NCI-H526 (cell line): ENCODE measurements at places on chromosomes 1 and 21.

DNA sequence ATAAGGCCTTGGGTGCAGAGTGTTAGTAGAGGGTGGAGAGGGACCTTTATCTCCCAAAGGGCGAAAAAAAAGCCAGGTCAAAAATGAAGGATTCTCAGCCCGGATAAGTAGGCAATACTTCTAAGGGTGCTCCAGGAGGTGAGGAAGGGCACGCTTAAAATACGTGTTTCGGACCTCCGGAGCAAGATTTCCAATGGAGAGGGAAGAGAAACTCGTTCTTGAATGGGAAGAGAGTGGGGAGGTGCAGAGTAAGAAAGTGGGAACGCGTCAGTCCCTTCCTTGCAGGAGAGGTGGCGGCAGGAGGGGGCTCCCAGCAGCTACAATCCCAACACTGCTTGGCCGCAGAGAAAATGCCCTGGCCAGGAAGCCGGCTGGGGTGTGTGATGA, 581 bp downstream of the EFCAB14 start:
- DNase-seq = no peak

DNA sequence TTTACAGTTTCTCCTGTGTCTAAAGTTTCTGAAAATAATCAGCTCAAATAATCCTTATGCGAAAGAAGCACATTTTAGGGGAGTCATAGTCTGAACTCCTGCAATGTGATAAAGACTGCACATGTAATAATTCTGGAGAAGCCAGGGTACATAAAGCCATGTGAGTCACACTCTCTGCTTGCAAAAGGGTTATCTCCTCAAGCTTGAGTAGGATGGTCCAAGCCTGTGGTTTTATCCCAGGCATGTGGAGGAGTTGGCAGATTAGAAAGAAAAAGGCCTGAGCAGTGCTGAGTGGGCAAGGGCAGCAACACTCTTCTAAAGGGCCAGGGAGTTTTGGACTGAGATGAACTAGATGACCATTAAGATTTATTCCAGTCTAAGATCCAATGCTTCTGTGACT, 220.4 kb downstream of the RHOU start:
- no peak for DNase-seq

- DNase-seq = no peak
Measured at GRCh38 chr1:28913786-28914227, 562 bp upstream of the EPB41 start.

GRCh38 chr1:156706657-156707416, 1.5 kb upstream of the CRABP2 start:
- no peak for DNase-seq

DNA sequence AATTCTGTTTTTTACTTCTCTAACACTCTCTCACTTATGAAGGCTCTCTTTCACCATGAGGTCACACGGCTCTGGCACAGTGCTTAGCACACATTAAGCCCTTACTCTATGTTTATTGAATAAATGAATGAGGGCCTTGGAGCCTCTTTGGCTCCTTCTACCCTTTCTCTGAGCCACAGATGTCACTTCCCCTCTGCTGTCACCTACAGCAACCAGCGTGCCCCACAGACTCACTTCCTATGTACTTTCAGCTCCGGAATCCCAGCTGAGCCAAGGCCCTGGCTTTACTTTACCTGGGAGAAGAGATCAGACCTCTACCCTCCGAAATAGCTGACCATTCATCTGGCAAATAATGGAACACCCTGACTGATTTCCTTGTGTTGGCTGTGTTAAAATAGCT, 53.7 kb upstream of the HMCN1 start:
- DNase-seq = no peak

- DNase-seq = no peak
Measured at GRCh38 chr1:67723620-67724019, 38.6 kb downstream of the GADD45A start.

GRCh38 chr1:207020065-207020708, 12.4 kb downstream of the C1orf116 start:
- no peak for DNase-seq

GRCh38 chr21:44658913-44659595, 1.3 kb downstream of the KRTAP12-3 start:
- DNase-seq = no peak
